ENCODE measurements at places on chromosomes 1 and 21.

GRCh38 chr1:56644064-56644918 lies 823 bp upstream of the PRKAA2 start:
- DNase-seq, result peak; percentile 10

- DNase-seq, result no peak
These were observed 154.5 kb downstream of the PEX14 start for GRCh38 chr1:10629091-10629815.

DNA sequence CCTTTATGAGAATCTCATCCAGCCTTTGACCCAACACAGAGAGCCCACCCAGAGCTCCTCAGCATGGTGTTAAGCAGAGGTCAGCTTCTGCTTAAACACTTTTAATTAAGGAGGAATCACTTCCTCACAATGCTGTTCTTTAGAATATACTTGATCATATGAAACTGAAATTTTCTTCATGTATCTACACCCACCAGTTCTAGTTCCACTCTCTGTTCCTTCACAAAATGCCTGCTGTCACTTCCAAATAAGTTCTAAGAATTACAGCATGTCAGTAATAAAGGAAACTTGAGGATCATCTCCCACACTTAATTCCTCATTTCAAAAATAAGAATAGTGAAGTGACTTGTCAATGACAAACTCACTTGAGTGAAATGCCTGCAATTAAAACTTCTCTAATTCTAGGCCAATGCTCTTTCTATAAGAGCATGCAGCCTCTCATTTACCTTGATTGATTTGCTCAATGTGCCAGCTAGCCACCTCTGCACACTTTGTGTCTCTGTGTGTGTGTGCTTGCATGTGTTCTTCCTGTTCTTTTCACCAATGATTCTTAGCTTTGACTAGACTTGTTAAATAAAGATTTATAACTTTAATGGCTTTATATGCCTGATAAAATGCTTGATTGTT lies 356.3 kb downstream of the PLPP3 start:
- no peak for DNase-seq

- DNase-seq, result no peak
These were observed 438.5 kb downstream of the PTPRU start for GRCh38 chr1:29674627-29675326.

- no peak for DNase-seq
These were observed 765 bp upstream of the VPS45 start for GRCh38 chr1:150066838-150067183.

- peak; percentile 82 for DNase-seq
These were observed 187.0 kb downstream of the ETS2 start for GRCh38 chr21:38992737-38993136.

- peak; percentile 74 for DNase-seq
These were observed 221.6 kb downstream of the LTN1 start for GRCh38 chr21:28770867-28771661.

GRCh38 chr21:35911412-35912191 lies 148.7 kb downstream of the SETD4 start:
- no peak for DNase-seq

GRCh38 chr1:230515451-230516145 lies 89.5 kb upstream of the PGBD5 start:
- DNase-seq, result no peak

GRCh38 chr1:11967028-11967547 lies 13.2 kb upstream of the MFN2 start:
- peak; percentile 31 for DNase-seq

DNA sequence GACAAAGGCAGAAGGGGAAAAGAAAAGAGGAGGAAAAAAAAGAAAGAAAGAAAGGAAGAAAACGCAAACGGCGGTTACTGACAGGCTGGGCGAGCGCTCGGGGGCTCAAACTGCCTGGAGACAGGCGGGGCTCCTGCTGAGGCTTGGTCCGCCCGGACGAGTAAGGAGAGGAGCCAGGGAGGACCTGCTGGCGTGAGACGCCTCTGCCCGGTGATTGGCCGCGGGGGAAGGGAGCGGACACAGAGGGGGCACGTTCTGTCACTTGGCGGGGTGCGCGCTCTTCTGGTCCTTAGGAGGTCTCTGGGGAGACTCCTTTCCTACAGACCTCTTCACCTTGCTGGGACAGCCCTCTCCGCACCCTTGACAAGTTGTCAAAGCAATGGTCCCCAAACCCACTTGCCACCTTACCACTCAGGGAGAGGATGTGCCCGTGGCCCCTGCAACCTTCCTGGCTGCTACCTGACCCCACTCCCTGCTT lies 791 bp upstream of the PIK3R3 start:
- DNase-seq, result no peak

DNA sequence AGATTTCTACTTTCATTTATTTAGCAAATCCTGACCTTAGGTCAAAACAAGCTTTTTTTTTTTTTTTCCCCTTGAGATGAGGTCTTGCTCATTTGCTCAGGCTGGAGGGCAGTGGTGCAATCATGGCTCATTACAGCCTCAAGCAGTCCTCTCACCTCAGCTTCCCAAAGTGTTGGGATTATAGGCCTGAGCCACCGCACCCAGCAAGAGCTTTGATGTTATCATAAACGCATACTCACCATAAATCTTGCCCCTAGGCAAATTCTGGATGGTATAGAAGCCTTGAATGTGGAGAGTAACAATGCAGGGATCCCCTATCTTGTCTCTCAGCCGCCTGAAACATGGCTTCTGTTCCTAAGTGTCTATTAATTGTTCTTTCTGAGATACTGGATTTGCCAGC lies 24.8 kb upstream of the CLDN8 start:
- DNase-seq, result no peak

DNA sequence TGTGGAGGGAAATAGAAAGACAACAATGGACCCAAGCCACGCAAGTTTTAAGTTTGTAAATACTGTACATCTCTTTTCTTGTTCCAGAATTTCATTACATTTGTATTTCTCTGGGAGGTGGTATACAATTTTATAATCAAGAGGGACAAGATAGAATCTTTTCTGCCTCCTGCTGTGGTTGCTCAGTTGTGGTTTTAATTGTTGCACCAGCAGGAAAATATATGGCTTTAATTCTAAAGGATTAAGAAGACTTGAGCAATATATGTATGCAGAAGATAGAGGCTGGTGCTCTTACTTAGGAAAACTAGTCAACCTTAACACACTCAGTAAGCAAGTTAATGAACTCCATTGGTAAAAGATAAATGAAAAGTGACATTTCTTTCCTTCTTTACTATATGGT lies 19.8 kb upstream of the ASB17 start:
- no peak for DNase-seq

DNA sequence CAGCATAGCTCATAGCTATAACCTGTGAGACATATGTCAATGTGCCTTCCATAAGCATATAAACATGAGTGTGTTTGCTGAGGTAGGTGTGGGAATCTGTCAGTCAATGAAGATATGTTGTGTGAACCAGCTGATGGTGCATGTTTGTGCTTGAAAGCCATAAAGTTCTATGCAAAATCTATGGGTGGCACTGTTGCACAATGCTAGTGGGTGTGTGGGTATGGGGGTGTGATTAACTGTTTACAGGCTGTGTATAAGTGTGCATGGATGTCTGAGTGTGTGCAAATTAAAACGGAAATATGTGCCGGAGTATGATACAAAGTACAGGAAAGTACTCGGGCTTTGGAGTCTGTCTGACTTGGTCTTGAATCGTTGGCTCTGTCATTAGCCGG lies 1.0 kb upstream of the ATP2B4 start:
- peak; percentile 54 for DNase-seq

DNA sequence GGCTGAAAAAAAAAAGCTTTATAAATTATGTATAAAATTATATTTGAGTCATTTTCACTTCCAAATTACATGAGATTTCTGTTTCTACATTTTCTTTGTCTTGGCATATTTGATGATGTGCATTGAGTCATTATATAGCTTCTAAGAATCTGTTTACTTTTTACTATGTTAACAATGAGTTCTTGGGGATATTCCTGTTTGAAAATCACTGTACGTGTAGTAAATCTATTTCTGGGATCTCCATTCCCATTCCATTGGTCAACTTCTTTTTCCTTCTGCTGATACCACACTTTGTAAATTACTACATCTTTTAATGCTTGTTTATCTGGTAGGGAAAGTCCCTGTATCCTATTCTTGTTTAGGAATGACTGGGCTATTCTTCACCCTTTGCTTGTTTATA lies 43.6 kb downstream of the TNFRSF9 start:
- no peak for DNase-seq

DNA sequence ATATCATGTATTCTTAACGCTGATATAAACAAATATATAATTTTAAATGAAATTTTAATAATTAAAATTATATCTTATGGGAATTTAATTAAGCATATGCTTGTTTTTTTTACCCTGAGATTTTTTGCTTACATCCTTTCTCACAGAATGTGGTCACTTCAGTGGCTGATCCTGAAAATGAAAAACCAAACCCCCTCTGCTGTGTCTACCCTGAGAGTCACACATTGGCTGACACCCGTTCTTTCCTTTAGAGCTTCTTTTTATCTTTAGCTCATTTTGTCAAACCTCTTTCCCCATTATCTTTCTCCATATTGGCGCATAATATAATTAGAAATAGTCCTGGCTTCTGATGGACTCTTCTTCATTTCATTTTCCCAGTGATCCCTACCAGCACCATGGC lies 10.8 kb upstream of the CACYBP start:
- DNase-seq, result no peak

DNA sequence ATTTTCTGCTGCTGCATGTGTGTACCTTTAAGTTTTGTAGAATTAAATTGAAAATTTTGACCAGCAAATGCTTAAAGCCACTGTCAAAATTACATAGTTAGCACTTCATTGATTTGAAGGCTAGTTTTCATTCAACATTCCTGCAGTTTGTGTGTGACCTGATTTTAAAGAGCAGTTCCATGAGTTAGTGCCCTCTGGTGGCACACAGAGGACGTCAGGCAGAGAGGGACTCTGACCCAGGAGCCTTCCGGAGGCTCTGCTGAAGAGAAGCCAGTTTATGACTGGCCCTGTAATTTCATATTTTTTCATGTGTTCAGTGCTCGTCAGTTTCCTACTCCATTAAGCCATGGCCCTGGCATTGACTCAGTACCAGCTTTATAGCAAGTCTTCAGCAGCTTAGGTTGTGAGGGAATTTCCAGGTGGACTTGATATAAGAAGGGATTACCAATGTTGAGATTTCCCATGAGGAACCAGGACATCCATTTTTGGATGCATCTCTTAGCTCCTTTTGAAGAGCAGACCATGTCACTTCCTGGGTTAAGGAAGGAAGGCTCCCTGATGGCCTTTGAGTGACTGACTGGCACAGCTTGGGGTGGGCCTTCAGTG lies 104.7 kb downstream of the CAMTA1 start:
- DNase-seq, result peak; percentile 78

DNA sequence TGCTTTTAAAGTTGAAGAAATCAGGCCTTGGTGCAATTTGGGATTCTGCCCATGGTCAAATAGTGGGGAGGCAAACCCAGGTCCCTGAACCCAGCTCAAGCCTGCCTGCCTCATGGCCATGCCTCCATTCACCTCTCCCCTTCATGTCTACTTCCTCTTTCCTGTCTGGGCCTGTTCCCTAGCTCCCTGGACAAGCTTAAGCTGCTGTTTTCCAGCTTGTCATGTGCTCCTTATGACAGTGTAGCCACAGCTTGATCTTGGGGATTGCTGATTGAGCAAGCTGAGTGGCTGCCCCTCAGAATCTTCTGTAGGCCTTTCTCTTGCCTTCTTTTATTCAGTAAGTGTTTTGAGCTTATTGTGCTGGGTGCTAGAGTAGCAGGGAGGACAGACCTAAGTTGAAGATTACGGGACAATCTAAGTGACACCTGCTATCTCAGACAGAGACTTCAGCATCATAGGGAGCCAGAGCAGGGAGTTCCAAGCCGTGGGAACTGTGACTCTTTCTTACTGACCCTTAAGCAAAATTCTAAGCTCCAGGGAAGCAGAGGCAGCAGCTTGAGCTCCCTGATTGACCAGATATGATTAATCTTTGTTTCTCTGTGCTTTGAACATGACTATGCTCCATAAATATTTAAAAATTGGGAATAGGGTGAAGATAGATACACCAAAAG lies 520 bp upstream of the MR1 start:
- peak; percentile 57 for DNase-seq

GRCh38 chr1:75937034-75937433 lies 4.8 kb upstream of the ASB17 start:
- peak; percentile 4 for DNase-seq
